Psoas muscle (tissue), 8 donors: ENCODE measurements at places on chromosomes 5 and 9.
A peak's percentile ranks its signal among the peaks of the same experiment; 100 is the strongest.

- peak; percentile 40 for DNase-seq
Observed at GRCh38 chr9:91809581-91810285, 140.3 kb downstream of the ROR2 start.

- peak; percentile 75 for DNase-seq
Observed at GRCh38 chr5:74257645-74258313, 382.7 kb downstream of the ENC1 start.

GRCh38 chr9:70408393-70409040 lies 5.9 kb downstream of the KLF9 start:
- DNase-seq = no peak

- peak; percentile 3 for DNase-seq
Observed at GRCh38 chr9:129399634-129399990, 221.3 kb downstream of the C9orf50 start.

- no peak for DNase-seq
Observed at GRCh38 chr5:135567661-135568060, 11.1 kb downstream of the CXCL14 start.

GRCh38 chr5:88664645-88665044 lies 218.3 kb downstream of the MEF2C start:
- no peak for DNase-seq

DNA sequence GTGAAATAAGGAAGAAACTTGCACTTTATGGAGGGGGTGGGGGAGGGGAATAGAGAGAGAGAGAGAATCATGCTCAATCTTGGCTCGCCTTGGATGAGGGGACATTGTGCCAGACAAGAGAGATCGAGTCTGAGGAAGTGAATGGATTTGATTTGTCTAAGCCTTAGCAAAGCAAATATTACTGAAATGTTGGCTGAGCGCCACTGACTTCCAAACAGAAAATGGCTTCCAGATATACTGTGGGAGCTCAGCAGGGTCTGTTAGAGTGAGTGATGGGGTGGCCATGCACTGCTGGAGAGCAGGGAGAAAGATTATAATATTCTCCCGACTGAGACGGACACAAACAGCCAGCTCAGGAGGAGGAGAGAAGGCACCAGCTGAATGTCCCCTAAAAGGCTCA lies 34.5 kb downstream of the BRINP1 start:
- DNase-seq = no peak

DNA sequence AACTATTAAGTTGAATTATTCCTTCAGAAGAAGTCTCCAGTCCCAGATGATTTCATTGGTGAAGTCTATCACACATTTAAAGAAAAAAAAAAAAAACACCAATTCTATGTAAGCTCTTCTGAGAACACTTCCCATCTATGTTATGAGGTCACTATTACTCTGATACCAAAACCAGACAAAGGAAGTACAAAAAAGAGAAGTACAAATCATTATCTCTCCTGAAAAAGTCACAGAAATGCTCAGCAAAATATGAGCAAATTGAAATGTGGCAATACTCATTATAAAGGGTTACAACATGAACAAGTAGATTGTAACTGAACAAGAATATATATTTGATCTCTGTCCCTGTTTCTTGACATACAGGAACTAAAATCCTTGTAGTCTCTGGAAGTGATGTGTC lies 280.4 kb downstream of the TLE1 start:
- DNase-seq = no peak

GRCh38 chr9:98219364-98219716 lies 26.9 kb upstream of the CORO2A start:
- no peak for DNase-seq

- DNase-seq = no peak
Observed at GRCh38 chr5:76202182-76202581, 119.0 kb downstream of the SV2C start.

DNA sequence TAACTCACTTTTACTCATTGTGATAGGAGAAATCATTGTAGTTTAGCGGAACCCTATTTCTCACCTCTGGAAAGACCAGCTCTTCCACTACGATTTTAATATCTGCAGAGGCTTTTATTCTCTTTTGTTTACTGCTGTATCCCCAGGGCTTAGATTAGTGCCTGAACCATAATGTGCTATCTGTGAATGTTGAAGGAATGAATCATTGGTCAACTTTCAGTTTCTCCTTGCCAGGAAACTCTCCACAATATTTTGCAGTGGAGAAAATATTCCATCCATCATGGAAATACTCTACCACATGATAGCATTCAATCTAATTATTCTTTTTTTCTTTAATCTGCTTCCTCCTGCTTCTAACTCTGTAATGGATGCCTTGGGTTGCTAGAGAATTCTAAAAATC lies 263.5 kb upstream of the PTPRD start:
- DNase-seq = no peak

GRCh38 chr5:16792598-16793275 lies 143.4 kb downstream of the MYO10 start:
- DNase-seq = no peak

DNA sequence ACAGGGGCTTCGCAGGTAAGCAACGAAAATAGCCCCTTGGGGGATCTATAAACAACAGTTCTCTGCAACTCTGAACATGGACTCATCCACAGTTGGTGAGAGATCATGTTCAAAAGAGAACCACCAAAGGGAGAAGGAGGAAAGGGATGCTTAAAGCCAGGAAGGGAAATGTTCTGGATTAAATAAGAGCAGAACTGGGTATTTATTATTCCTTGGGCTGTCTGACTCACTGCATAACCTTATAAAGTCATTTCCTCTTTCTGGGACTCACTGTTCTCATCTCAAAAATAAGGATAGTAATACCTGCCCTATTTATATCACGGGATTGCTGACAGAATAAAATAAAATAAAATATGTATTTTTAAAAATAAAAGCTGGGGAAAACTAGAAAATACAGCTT lies 11.2 kb upstream of the MARCHF3 start:
- DNase-seq = no peak

DNA sequence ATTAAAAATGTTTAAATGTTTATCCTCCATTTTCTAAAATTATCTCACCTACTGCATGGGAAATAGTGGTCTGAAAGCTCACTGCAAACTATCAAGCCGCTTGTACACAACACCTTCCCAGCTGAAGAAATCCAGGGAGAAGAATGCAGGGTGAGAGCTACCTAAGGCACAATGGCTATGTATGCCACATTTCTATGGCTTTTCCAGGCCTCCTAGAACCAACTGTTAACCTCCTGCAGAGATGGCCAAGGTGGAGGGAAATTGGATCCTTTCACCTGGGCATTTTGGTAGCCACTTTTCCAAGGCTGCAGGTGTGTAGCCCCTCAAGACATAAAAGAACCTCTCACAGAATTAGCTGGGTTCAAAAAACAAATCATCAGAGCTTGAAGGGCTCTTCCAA lies 286.4 kb downstream of the EBF1 start:
- no peak for DNase-seq

DNA sequence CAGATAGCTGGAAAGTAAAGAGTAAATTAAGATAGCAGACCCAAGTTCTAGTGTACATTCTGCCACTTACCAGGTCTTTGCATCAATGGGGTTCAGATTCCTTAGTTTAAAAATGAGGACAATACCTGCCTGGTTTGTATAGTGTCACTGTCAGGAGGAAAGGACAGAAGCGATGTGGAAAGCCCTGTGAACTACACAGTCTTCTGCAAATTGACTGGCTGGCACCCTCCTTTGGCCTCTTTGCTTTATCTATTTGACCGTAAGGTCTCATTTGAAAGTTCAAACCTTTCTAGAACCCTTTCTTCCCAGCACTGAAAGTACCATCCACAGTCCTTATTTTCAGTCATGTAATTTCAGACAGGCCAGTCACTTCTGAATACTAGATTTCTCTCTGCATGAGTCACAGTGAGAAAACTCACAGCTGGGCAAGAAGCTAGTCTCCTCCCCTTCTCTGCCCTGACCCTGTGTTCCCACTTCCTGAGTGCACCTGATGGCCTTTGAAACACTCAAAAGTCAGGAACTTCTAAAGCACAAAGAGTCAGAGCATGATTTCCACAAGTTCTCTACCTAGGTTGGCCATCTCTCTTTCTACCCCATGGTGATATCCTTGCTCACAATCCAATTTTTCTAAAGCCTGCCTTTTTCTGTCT lies 91.3 kb upstream of the RASEF start:
- DNase-seq = no peak

DNA sequence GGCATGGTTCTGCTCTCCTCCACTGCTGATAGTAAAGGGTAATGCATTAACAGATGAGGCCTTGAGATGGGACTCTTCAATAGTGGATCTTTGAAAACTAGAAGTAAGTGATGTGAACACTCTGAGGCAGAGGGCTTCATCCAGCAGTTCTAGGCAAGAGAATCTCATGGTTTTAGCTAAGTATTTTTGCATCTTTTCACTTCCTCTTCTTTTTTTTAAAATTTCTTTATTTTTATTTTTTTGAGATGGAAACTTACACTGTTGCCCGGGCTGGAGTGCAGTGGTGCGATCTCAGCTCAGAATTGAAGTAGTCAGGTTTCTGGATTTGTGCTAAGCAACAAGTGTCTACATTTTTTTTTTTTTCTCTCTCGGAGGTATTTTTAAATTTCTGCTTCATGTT lies 101.9 kb downstream of the MTRR start:
- no peak for DNase-seq

DNA sequence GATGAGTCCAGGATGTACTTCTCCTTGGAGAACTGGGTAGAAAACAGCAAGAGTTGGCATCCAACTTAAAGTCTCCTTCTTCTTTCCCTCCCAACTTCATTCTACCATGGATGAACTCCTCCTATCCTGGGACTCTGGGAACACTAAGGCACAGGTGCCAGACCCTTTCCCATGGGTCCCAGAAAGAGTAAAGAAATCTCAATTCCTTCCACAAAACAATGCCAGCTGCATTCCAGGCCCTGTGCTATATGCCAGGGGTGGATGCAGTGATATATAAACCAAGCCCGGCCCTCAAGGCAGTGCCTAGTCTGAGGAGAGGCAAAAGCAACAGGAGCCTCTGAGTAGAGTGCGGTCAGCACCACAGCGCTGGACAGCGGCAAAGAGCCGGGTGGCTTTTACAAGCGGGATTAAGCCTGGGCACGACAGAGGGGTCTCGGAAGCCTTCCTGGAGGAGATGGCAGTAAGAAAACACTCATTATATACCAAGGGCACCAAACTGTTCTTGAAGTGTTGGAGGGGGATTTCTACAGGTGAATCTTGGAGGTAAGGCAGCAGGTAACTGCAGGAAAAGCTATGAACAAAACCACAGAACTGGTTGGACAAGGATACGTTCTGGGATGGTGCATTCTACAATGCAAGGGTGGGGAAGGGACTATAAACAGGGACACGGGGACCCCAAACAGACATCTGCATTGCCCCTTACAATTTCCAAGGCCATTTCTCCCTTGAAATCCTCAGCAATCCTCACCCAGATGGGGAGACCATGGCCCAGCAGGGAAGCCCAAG lies 16.4 kb upstream of the TOR2A start:
- DNase-seq = no peak

DNA sequence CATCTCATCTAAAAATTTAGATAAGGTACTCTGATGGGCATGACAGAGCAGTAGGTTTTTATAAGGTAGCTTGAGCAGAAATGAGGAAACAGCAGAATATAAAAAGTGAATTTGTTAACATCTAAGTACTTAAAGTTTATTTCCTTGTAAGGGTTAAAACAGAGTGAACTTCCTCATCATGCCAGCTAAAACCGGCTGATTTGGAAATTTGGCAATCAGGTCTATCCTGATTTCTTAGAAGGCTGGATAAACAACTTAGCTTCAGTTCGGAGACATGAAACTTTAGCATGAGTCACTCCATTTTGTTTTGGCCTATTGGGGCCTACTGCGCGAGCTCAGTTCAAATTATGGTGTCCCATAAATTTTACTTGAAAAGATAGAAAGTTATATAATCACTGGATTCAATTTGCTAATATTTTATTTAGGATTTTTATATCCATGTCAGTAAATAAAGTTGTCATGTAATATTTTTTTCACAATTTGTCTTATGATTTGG lies 241.6 kb upstream of the RORB start:
- no peak for DNase-seq

- no peak for DNase-seq
Observed at GRCh38 chr5:92795633-92796032, 785.4 kb downstream of the NR2F1-AS1 start.

DNA sequence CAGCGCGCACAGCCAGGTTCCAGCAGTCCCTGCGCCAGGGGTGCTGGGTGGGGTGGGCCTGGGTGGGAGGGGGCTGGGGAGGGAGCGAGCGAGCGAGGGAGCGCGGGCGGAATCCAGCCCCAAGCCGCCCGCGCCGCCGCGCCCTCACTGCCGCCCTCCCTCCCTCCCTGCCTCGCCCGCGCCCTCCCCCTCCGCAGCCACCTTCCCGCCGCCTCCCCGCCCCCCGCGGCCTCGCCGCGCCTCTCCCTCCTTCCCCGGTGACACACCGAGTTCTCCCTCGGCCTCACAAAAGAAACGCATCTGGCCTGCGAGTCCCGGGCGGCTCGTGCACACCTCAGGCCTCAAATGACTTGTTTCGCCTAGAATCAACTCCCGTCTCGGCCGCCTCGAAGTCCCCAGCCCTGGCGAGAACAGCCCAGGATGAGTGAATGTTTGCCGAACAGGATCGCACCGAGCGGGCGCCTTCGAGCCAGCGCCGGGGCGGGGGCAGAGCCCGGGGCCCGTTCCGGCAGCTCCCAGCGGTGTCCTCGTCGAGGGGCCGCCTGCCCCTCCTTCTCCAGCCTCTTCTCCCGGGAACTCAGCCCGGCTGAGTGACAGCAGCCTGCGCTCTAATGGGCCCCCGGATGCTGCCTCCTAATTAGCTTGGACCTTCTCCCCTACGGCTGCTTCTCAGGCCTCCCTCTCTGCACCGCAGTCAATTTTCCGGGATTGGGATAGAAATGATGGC lies 371 bp upstream of the PITX1 start:
- peak; percentile 92 for DNase-seq

GRCh38 chr5:14579731-14580397 lies 1.7 kb upstream of the OTULINL start:
- DNase-seq = no peak

- DNase-seq = no peak
Observed at GRCh38 chr5:14357441-14357840, 214.3 kb downstream of the TRIO start.

GRCh38 chr9:133946840-133947486 lies 45.2 kb downstream of the VAV2 start:
- DNase-seq = peak; percentile 8

GRCh38 chr9:2281031-2281802 lies 266.1 kb downstream of the SMARCA2 start:
- DNase-seq = no peak

DNA sequence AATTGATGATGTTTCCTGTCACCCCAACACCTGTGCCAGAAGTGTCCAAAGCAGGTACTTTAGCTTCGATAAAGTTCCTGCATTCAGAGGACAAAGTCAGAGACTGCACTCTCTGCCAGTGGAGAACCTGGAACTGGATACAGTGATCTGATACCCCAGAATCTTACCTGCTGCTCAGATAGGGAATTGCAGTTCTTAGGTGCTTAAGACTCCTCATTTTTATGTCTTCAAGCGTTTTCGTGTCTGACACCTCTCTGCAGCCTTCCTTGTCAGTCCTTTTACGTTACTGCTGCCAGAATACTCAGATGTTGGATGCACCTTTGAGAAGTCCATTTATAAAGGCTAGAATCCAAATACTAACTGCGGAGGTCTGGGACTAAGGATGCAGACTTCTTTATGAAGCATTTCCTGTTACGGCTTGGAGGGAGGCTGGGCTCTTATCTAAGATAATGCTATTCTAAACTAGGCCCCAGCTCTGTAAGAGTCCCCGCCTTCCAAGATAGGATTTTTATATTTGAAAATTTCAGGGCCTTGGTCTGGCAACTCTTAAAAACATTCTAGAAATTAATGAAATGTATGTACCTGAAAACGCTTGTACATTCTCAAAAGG lies 1.9 kb downstream of the ISOC1 start:
- no peak for DNase-seq

GRCh38 chr5:137179203-137179602 lies 319.9 kb downstream of the SPOCK1 start:
- DNase-seq = no peak
